ENCODE measurements at places on chromosomes 7 and 10. TPM values are rescaled to one million over a fixed set of nuclear protein-coding genes. Genes with fewer than 3 reads are reported as not detected.

The BTBD16 gene
- polyA plus RNA-seq, result not detected

- peak; percentile 55 for DNase-seq
These were observed 668.3 kb upstream of the FOXK1 start for GRCh38 chr7:4013793-4014192.

GRCh38 chr10:121426307-121426706 is 171.9 kb downstream of the FGFR2 start:
- no peak for DNase-seq

The LIPK gene
- not detected for polyA plus RNA-seq

The CCDC146 gene
- 4.0 TPM for polyA plus RNA-seq

- DNase-seq, result no peak
These were observed 70.4 kb upstream of the NOBOX start for GRCh38 chr7:144473908-144474307.

The AKR1D1 gene
- not detected for polyA plus RNA-seq

The DNAJC9 gene
- 27.3 TPM for polyA plus RNA-seq

DNA sequence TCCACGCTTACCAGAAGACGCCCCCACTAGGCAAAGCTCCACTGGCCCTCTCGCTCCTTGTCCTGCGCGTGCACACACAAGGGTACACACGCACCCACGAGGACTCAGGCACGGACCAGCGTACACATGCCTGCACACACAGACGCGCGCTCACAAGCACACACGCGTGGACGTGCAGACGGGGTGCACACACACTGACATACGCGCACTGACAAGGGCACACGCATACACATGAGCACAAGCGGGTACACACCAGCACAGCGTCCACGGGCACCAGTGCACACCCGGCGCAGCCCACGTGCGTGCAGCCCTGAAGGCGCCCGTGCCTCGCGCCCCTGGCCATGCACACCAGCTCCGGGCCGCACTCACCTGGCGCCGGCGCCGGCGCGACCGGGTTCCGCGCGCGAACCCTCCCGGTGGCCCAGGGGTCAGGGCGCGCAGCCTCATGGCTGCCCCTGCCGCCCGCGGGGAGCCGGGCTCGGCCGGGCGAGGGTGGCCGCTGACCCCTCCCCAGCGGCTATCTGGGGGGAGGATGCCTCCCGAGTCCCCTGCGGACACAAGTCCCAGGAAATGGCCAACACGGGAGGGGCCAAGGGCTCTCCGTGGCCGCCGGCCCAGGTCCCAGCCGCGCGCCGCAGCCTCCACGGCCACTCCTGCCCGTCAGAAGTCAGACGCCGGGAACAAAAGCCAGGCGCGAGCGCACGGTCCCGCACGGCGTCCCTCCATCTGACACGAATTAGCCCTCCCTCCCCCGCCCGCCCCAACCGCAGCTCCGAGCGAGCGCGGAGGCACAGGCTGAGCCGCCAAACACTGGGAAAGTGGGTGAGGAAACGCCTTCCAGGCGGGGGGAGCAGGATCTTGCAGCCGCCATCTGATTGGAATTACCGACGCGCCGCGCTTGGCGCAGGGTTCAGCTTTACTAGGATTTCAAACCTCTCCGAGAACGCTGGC is 45.0 kb downstream of the TNS3 start:
- peak; percentile 86 for DNase-seq

All from SK-N-SH (cell line).